GM23248 (cell line): ENCODE measurements at places on chromosomes 12 and 14. TPM values are rescaled to one million over a fixed set of nuclear protein-coding genes. Genes with fewer than 3 reads are reported as not detected.

DNA sequence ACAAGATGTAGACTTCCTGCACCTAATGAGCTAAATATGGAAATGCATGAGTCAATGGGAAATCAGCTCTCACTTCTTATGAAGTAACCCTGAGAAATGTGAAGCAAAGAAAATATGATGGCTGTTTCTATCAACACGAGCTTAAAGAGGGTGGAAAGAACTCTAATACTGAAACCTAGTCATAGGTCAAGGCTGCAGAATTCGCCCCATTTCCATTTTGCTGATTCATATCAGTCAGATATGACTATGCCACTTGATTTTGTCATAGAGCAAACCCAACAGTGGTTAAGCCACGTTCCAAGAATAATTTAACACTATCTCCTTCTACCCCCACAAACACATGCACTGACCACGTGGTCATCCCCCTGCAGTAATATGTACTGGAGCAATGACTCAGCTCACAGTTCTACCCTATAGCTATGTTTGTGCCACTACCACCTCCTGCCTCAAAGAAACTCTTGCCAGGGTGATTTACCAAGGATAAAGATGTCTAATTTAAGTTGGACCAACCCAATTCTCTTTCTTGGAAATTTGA, 157.5 kb downstream of the TMTC3 start:
- peak overlapping the region; percentile 93 for H3K27ac ChIP-seq
- no peaks in the 10 kb centered on the region for H3K27me3 ChIP-seq
- peak overlapping the region; percentile 39 for H3K4me3 ChIP-seq
- peaks cover 31% of the 10 kb centered on the region for H3K4me1 ChIP-seq
- H3K36me3 ChIP-seq, result no peaks in the 10 kb centered on the region

- no peak overlapping the region for H3K4me3 ChIP-seq
- peak; percentile 4 for DNase-seq
- no peaks in the 10 kb centered on the region for H3K4me1 ChIP-seq
These were observed 245.4 kb downstream of the IPO8 start for GRCh38 chr12:30450226-30450625.

GRCh38 chr14:68564826-68565759, 227.8 kb downstream of the ZFP36L1 start:
- DNase-seq, result no peak
- no peaks in the 10 kb centered on the region for H3K36me3 ChIP-seq
- H3K27me3 ChIP-seq, result no peaks in the 10 kb centered on the region
- H3K4me3 ChIP-seq, result no peak overlapping the region

- peaks cover 29% of the 10 kb centered on the region for H3K4me1 ChIP-seq
- no peaks in the 10 kb centered on the region for H3K36me3 ChIP-seq
- no peak for DNase-seq
- H3K27me3 ChIP-seq, result no peaks in the 10 kb centered on the region
- H3K27ac ChIP-seq, result peak overlapping the region; percentile 35
- no peak overlapping the region for H3K4me3 ChIP-seq
These were observed 16.8 kb downstream of the GALNT6 start for GRCh38 chr12:51374361-51374760.

GRCh38 chr12:114769634-114770033, 85.7 kb upstream of the TBX3 start:
- no peak for DNase-seq
- no peak overlapping the region for H3K4me3 ChIP-seq
- H3K4me1 ChIP-seq, result no peaks in the 10 kb centered on the region
- H3K36me3 ChIP-seq, result no peaks in the 10 kb centered on the region
- H3K27ac ChIP-seq, result no peak overlapping the region

- H3K36me3 ChIP-seq, result peaks cover 4% of the 10 kb centered on the region; the same call in 1 of the 2 replicates
- peak overlapping the region; percentile 41; the same call in 1 of the 2 replicates for H3K27ac ChIP-seq
- no peak for DNase-seq
- H3K4me1 ChIP-seq, result peaks cover 19% of the 10 kb centered on the region
- no peak overlapping the region for H3K4me3 ChIP-seq
These were observed 26.8 kb downstream of the BCAT1 start for GRCh38 chr12:24922090-24922489.

DNA sequence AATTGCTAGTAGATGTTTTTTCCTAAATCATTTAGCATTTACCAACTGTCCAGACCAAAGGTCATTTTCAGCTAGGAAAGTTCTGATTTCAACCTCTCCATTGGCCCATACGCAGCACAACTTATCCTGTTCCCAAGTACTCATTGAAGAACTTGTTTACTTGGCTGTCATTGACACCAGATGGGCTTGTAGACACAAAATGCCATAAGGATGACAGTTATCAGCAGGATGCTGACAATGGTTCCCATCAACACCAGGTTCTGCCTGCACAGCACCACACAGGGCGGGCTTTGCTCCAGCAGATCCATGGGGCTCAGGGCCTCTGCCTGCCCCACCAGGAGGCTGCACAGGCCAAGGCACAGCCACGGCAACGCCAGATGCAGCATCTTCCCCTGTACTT, 36.5 kb upstream of the TMPRSS12 start:
- no peaks in the 10 kb centered on the region for H3K4me1 ChIP-seq
- H3K36me3 ChIP-seq, result peaks cover 20% of the 10 kb centered on the region
- H3K27ac ChIP-seq, result no peak overlapping the region
- H3K27me3 ChIP-seq, result no peaks in the 10 kb centered on the region
- DNase-seq, result no peak

DNA sequence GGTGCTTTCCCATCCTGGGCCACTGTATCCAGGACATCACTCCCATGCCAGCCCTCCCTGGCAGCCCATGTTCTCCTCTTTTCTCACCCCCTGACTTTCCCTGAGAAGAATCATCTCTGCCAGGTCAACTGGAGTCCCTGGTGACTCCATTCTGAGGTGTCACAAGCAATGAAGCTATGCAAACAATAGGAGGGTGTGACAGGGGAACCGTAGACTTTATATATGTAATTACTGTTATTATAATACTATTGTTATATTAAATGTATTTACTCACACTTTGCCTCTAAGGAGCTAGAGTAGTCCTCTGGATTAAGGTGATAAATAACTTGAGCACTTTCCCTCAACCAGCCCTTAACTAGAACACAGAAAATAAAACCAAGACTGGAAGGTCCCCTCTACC, 9.2 kb downstream of the ZNF219 start:
- H3K4me1 ChIP-seq, result peaks cover 32% of the 10 kb centered on the region
- H3K27me3 ChIP-seq, result no peaks in the 10 kb centered on the region
- H3K36me3 ChIP-seq, result peaks cover 15% of the 10 kb centered on the region; the same call in 1 of the 2 replicates
- DNase-seq, result no peak
- H3K4me3 ChIP-seq, result no peak overlapping the region

GRCh38 chr14:63770187-63770807, 42.4 kb upstream of the SGPP1 start:
- no peaks in the 10 kb centered on the region for H3K4me1 ChIP-seq
- H3K27me3 ChIP-seq, result no peaks in the 10 kb centered on the region
- peak; percentile 73 for DNase-seq
- no peak overlapping the region for H3K4me3 ChIP-seq
- H3K27ac ChIP-seq, result no peak overlapping the region
- no peaks in the 10 kb centered on the region for H3K36me3 ChIP-seq

DNA sequence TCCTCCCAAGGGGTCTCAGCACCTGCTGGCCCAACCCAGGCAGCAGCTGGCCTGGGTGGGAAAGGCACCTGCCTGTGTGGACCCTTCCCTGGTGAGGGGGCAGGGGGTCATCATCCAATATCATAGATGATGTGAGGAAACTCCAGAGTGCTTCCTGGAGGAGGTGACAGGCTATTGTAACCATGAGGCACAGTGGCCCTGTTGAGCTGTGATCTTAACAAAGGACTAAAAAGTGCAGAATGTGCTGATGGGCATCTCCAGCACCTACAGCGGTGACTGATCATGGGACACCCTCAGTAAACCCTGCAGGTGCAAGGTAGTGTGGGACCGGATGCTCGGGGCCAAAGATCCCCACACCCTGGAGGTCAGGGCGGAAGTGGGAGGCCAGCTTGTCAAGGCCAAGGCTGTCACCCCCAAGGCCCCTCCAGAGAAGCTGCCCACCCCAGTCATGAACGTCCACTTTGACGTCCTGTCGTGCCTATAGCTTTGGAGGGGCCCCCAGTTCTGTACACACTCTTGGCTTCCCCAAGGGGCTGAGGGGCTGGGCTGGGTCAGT, 7.5 kb downstream of the MMP17 start:
- no peaks in the 10 kb centered on the region for H3K4me1 ChIP-seq
- H3K27me3 ChIP-seq, result no peaks in the 10 kb centered on the region
- no peaks in the 10 kb centered on the region for H3K36me3 ChIP-seq
- H3K27ac ChIP-seq, result no peak overlapping the region
- DNase-seq, result no peak

DNA sequence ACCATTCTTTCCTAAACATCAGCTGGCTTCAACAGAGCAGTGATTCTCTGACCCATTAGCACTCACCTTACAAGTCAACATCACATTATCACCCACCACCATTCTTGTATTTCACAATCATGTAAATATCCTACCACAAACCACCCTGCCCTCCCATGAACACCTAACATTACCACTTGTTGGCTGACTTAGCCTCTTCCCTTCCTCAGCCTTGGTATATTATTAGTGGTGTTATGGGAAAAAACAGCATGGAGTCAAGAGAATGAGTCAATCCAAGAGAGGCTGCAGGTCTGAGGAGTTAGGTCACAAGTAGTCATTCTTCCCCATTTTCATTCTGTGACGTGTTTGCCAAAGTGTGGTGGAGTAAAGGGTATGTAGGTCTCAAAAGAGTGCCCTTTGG, 22.3 kb upstream of the MGP start:
- DNase-seq, result no peak
- no peaks in the 10 kb centered on the region for H3K27me3 ChIP-seq
- no peak overlapping the region for H3K4me3 ChIP-seq
- H3K27ac ChIP-seq, result no peak overlapping the region
- H3K36me3 ChIP-seq, result no peaks in the 10 kb centered on the region

- no peaks in the 10 kb centered on the region for H3K4me1 ChIP-seq
- DNase-seq, result no peak
- H3K4me3 ChIP-seq, result no peak overlapping the region
- H3K27ac ChIP-seq, result no peak overlapping the region
These were observed 35.8 kb downstream of the PPFIA2 start for GRCh38 chr12:81723361-81723760.

DNA sequence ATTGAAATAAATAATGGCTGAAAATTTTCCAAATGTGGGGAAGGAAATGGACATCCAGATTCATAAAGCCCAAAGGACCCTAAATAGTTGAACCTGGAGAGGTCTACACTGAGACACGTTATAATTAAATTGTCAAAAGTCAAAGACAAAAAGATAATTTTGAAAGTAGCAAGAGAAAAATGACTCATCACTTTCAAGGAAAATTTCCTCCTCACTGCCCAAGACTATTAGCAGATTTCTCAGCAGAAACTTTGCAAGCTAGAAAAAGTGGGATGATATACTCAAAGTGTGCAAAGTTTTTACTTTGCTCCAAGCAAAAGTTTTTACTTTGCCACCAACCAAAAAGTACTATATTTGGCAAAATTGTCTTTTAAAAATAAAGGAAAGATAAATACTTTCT, 15.9 kb upstream of the KRT83 start:
- H3K27ac ChIP-seq, result no peak overlapping the region
- no peaks in the 10 kb centered on the region for H3K36me3 ChIP-seq
- H3K27me3 ChIP-seq, result peaks cover 22% of the 10 kb centered on the region
- no peaks in the 10 kb centered on the region for H3K4me1 ChIP-seq

DNA sequence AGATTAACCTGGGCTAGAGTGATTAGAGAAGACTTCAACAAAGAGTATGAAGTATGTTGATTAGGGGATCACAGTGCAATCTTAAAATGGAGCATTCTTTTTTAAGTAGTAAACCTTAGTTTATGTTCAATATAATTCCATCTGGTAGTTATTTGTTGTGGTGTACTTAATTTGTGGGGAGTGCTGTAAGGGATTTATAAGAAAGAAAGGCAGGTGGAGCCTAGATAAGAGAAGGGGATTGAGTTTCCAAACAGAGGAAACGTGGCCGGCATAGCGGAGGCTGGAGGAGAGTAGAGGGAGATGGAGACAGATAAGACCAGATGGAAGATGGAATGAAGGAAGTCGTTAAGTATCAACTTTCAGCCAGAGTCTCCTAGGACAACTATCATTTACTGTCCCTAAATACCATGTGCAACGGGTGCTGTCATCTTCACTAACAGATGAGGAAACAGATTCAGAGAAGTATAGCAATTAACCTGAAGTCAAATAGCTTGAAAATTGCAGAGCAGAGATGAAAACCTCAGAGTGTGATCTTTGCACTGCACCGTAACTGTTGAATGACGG, 38.1 kb downstream of the GOLGA5 start:
- H3K27me3 ChIP-seq, result no peaks in the 10 kb centered on the region
- DNase-seq, result no peak
- H3K4me1 ChIP-seq, result no peaks in the 10 kb centered on the region

Gene SLC2A14
- not detected in 2 replicates for polyA plus RNA-seq

Gene GLT8D2
- polyA plus RNA-seq, result 94.5 and 99.2 TPM in 2 replicates

Gene DLGAP5
- 15.5 and 17.8 TPM in 2 replicates for polyA plus RNA-seq

Gene LBHD2
- polyA plus RNA-seq, result not detected in 2 replicates

Gene RAD9B
- 0.19 and 0.22 TPM in 2 replicates for polyA plus RNA-seq

Gene PMEL
- 0.38 and 0.76 TPM in 2 replicates for polyA plus RNA-seq

Gene OVCH1
- polyA plus RNA-seq, result not detected in 2 replicates

Gene CCDC60
- polyA plus RNA-seq, result not detected in 2 replicates
